A549 treated with CpdA at 1 μM for 4 hours (cell line): ENCODE measurements at places on chromosomes 7 and 10. TPM values are rescaled to one million over a fixed set of nuclear protein-coding genes. Genes with fewer than 3 reads are reported as not detected.

SLC39A12 gene
- not detected in 5 replicates for total RNA-seq

DOCK1 gene
- total RNA-seq: 20.7 to 25.9 TPM (median 24.2 TPM) in 5 replicates

TUBB8 gene
- total RNA-seq: 0.07 to 0.26 TPM in 2 of 5 replicates, not detected in the others

UNCX gene
- 0.05 to 0.08 TPM (median 0.06 TPM) in 3 of 5 replicates, not detected in the others for total RNA-seq

TAS2R3 gene
- not detected in 5 replicates for total RNA-seq

ITIH5 gene
- total RNA-seq: 0.02 to 0.37 TPM (median 0.08 TPM) in 5 replicates

MEOX2 gene
- not detected in 5 replicates for total RNA-seq

GPR15LG gene
- not detected in 5 replicates for total RNA-seq
